ENCODE measurements at places on chromosomes 3 and 15. TPM values are rescaled to one million over a fixed set of nuclear protein-coding genes. Genes with fewer than 3 reads are reported as not detected.

DNA sequence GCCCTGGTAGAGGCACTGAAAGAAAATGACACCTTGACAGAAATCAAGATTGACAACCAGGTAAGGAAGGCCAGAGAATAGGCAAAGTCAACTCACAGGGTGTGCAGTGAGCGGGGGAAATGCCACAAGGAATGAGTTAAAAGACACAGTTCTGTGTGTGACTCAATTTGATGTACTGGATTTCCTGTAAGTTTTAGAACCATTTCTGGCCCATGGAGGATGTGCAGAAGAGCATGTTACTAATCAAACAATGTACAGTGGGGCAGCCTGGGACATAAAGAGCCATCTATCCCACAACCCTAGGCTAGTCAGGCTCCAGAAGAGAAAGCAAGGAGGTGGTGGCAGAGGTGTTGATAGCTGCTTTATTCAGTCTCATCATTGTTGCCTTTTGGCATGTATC is 31.2 kb upstream of the TMOD3 start:
- no peak for DNase-seq

LIPH gene
- 17.5 TPM for total RNA-seq

DNA sequence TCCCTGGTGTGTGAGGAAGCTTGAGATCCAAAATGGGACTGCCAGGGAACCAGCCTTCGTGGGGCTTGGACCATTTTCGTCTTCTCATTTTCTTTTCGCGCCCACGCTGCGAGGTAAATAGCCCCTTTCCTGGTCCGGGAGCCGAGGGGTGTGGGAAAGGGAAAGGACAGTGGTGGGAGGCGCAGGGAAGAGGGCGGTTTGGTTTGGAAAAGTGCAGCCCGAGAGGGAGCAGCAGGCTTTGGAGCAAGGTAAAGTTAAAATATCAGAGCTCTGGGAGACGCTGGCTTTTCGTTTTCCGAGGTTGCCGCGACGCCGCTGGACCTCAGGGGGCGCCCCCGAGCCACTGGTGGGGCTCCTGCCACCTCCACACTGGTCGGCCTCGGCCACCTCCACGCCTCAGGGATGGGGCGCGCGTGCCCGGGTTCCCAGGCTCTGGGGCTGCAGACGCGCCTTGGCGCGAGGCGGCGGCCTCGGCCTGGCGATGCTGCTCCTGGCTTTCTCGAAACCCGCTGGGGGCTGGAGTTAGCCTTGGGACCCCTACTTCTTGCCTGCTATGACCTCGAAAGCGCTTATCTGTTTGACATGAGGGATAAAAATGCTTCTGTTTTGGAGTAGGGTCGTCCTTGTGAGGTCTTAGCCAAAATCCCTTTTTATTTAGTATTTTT is 3.2 kb downstream of the PTPRG start:
- peak; percentile 83 for DNase-seq

DNA sequence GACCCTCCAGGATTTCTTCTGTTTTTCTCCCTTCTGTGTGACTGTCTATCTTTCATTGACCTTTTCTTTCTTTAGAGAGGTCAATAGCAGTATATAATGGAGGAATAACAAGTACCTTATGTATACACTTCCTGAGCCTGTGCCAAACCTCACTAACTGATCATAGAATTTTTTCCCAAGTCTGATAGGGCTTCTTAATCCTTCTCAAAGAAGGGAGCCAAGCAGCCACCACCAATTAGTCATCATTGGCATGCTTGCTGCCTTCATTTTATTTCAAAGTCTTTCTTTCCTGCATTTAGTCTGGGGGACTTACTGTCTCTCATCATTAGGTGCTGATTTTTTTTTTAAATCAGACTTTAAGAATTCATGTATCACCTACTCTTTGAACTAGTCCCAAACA is 327.0 kb downstream of the FEZF2 start:
- DNase-seq, result no peak

DNA sequence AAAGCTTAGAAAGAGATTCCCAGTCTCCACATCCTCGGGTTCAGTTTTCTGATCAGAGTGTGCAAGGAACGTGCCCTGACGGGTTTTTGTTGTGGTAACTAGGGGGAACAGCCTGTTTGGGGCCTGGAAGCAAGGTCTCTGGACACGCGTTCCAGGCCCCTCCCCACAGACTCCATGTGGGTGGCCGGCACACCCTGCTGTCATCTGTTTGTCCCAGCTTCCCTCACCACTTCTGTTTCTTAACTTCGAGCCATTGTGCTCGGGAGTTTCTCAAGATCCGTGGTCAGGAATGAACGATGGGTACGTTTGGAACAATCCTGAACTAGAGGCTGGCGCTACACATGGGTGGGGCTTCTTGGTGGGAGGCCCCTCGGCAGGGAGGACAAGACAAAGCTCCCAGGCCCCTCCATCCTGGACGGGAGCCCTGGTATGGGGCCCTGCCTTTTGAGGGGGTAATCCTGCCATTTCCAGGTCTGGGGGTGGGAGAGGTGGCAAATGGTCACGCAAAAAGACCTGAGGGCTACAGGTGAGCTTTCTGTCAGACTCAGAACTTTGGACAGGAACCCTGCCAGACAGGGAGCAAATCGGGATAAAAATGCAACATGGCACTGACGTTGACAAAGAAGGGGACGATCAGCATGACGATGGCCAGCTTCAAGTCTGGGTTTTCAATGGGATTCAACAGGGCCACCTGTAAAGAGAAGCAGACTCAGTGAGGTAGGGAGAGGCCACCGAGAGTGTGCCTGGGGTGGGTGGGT is 8.5 kb upstream of the MUSTN1 start:
- no peak for DNase-seq

GPR62 gene
- not detected for total RNA-seq

GRCh38 chr3:142523921-142524566 is 54.5 kb downstream of the ATR start:
- no peak for DNase-seq

DNA sequence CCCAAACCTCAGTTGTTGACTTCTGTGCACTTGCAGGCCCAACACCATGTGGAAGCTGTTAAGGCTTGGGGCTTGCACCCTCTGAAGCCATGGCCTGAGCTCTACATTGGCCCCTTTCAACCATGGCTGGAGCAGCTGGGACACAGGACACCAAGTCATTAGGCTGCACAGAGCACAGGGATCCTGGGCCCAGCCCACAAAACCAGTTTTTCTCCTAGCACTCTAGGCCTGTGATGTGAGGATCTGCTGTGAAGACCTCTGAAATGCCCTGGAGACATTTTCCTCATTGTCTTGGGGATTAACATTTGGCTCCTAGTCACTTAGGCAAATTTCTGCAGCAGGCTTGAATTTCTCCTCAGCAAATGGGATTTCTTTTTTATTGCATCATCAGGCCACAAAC is 1255.7 kb downstream of the ZPLD1 start:
- no peak for DNase-seq

DNA sequence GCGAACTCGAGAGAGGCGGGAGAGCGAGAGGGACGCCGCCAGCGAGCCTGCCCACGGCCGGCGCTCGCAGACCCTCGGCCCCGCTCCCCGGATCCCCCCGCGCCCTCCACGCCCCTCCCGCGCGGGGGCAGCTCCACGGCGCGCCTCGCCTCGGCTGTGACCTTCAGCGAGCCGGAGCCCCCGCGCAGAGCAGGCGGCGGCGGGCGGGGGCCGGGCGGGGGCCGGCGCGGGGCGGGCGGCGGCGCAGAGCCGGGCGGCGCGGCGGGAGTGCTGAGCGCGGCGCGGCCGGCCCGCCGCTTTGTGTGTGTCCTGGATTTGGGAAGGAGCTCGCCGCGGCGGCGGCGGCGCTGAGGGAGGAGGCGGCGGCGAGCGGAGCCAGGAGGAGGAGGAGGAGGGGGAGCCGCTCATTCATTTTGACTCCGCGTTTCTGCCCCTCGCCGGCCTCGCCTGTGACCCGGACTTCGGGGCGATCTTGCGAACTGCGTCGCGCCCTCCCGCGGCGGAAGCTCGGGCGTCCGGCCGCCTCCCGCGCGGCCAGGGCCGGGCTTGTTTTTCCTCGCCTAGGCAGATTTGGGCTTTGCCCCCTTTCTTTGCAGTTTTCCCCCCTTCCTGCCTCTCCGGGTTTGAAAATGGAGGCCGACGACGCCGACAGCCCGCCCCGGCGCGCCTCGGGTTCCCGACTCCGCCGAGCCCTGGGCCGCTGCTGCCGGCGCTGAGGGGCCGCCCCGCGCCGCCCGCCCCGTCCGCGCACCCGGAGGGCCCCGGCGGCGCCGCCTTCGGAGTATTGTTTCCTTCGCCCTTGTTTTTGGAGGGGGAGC is 524 bp downstream of the IGF1R start:
- peak; percentile 68 for DNase-seq
